ENCODE measurements at places on chromosomes 5 and 9.
A peak's percentile ranks its signal among the peaks of the same experiment; 100 is the strongest.

DNA sequence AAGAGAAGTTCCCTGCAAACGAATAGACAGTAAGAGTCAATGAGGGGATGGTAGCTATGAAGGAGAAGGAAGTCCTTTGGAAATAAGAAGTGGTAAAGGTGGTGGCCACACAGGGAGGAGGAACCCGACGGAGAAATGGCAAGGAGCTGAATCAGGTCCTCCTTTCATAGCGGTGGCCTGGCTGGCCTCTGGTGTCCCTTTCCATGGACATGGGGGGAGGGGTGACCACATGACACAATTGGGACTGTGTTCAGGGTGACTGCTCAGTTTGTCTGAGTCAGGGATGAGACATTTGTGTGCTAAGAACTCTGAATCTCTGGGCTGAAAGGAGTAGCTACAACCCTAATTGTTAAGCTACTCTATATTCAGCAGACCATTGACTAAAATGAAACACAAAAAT, 28.7 kb upstream of the TIMD4 start:
- no peak for DNase-seq

DNA sequence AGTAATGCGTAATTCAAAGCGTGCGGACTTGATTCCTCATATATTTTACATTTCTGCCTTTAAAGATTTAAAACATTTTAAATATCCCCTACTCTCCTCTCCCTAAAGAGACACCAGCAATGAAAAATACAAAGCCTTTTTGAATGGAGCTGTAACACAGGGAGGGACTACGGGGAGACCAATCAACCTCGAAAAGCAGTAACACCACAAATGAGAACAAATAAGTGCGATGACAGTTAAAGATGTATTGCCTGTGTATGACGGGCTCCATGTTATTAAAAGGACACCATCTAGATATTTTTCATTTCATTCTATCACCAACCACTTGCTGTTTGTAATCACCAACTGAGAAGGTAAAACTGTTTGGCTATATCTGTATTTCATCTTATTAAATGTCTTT, 230.3 kb upstream of the TBCA start:
- DNase-seq, result no peak

GRCh38 chr9:108099854-108100253, 610.3 kb upstream of the KLF4 start:
- DNase-seq, result no peak

DNA sequence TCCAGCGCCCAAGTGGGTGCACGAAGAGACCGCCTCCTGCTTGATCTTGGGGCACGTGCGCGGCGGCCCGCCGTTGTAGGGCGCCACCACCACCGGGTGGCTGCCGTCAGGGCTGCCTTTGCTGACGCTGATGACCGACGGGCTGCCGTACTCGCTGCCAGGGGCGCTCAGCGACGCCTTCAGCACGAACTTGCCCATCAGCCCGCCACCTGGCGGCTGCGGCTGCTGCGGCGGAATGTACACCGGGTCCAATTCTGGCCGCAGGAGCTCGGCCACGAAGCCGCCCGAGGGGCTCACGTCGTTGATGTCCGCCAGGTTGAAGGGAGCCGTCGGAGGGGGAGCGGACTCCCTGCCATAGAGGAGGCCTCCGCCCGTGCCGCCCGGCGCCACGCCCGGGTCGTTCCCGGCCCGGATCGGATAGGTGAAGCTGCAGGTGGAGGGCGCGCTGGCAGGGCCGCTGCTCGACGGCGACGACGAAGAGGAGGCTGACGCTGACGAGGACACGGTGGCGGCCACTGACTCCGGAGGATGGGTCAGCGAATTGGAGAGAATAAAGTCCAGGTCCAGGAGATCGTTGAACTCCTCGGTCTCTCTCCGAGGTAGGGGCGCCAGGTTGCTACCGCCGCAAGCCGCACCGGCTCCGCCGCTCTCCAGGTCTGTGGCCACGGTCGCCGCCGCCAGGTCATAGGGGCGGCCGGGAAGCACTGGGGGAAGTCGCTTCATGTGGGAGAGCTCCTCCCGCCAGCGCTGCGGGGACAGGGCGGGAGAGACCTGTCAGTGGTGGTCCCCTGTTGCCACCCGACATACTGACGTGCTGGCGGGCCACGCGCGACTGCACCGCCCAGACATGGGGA, 1.8 kb downstream of the KLF4 start:
- DNase-seq, result no peak

GRCh38 chr5:130795037-130795436, 370.0 kb downstream of the HINT1 start:
- no peak for DNase-seq

GRCh38 chr5:154264549-154265196, 74.1 kb downstream of the GALNT10 start:
- no peak for DNase-seq

DNA sequence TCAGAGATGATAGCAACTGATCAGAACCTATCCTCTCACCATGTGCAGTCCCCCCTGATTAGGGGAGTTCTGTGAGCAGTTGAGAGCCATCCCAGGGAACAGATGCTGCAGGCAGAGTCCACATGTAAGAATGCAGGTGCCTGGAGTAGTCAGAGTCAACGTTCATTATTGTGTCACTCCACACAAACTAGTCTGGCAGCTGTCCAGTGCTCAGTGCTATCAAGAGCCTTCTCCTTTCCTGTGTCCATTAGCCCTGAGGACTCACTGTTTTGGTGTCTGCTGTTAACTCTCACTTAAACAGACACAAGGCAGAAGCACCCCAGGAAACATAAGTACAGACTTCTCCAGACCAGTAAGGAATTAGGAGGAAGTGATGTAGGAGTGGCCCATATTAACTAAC, 2.5 kb downstream of the SH3TC2 start:
- no peak for DNase-seq

- DNase-seq, result no peak
Measured at GRCh38 chr9:35570709-35571504, 34.2 kb upstream of the TESK1 start.

GRCh38 chr5:65760504-65761275, 38.7 kb downstream of the NLN start:
- peak; percentile 14 for DNase-seq
